ENCODE measurements at places on chromosomes 2 and 18.
A peak's percentile ranks its signal among the peaks of the same experiment; 100 is the strongest.

- no peak for DNase-seq
These were observed 55.4 kb upstream of the SMAD2 start for GRCh38 chr18:47985866-47986265.

DNA sequence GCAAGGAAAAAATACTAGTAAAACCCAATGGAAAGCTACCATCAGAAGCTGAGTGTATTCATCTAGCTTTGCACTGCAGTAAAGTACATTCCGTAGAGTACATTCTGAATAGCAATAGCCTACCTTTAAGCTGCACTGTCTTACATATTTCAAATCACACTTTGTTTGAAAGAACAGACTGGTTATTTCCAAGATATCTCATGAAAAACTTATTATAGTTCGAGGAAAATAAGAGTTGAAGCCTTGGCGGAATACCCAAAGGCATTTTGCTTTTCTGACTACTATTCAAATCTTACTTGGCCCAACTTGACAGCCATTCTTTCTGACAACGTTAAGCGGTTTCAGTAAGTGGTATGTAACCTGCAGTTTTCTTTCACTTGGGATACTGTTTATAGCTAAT, 177.6 kb downstream of the NRXN1 start:
- no peak for DNase-seq

DNA sequence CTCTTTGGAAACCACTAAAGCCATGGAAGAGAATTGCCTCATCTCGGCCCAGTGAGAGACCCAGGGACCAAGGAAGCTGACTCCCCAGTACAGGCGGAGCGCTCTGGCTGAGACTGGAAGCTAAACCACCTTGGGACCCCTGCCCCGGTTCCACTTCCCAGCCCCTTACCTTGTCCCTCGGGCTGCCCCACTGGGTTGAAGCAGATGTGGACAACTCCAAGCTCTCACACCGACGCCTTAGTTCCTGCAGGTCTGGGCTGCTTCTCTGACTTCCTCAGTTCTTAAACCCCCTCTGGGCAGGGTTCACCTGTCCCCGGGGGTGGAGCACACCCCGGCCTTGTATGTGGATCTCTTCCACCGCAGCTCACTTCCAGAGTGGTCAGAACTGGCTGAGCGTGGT, 266.2 kb downstream of the PHLPP1 start:
- DNase-seq, result no peak

DNA sequence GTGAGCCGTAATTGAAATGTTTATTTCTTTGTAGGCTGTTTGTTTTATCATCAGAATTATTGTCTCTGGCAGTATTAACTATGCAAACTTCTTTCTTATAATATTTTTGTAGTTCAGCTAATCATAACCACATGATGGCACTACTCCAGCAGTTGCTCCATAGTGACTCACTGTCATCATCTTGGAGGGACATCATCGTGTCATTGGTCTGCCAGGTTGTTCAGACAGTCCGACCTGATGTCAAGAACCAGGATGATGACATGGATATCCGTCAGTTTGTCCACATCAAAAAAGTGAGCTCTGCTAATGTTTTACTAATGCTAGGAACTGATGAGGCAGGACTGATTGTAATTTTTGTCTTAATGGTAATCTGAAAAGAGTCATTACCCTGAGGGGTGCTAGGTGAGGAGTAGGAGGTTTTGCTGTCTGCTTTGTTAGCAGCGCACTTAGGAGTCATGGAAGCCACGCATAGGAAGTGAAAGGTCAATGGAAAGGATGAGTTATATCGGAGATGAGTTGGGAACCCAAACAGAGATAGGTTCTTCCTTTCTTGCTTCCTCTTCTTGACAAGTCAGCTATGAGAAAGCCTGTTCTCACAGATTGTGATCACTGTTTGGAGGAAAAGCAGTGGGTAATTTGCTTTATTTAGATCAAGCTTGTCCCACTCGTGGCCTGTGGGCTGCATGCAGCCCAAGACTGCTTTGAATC, 49.2 kb downstream of the PIKFYVE start:
- no peak for DNase-seq

DNA sequence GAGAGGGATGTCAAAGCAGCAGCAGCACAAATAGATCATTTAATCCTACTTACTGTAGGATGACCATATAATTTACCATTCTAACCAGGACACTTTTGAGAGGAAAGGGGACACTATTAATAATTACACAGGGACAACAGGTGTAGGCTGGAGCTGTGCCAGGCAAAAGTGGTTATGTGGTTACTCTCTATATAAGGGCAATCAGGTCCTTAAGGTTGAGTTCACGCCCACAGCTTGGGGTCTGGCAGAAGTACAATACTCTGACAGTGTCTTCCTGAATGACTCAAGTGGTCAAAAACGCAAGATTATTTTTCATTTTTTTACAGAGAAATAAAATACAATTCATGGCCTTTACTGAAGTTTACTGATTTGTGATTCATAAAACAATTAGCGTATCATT, 2.8 kb downstream of the PREPL start:
- peak; percentile 78 for DNase-seq

GRCh38 chr2:174682007-174682577, 82.2 kb downstream of the CHRNA1 start:
- DNase-seq, result no peak

DNA sequence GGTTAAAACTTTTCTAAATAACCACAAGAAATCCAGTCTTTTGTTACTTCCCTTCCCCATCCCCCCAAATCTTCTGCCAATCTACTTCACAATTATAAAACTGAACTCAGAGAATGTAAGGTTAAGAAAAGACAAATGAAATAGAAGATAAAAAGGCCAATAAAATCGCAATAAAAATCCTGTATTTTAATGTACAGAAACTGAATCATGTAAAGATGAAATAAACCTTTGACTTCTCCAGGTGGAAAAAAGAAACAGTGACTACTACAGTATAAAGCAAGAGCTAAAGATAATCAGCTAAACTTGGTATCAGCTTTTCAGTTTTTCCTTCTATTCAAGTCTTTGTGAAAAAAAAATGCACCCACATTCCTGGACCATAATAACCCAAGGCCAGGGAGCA, 1.7 kb downstream of the SYT4 start:
- no peak for DNase-seq

- no peak for DNase-seq
These were observed 71.4 kb downstream of the ZEB2 start for GRCh38 chr2:144448389-144449027.

GRCh38 chr2:97714084-97714949, 941 bp downstream of the ZAP70 start:
- DNase-seq, result no peak

- no peak for DNase-seq
These were observed 5.1 kb downstream of the NOL4 start for GRCh38 chr18:34219651-34220050.

GRCh38 chr2:157334335-157334734, 8.7 kb upstream of the ERMN start:
- DNase-seq, result no peak

DNA sequence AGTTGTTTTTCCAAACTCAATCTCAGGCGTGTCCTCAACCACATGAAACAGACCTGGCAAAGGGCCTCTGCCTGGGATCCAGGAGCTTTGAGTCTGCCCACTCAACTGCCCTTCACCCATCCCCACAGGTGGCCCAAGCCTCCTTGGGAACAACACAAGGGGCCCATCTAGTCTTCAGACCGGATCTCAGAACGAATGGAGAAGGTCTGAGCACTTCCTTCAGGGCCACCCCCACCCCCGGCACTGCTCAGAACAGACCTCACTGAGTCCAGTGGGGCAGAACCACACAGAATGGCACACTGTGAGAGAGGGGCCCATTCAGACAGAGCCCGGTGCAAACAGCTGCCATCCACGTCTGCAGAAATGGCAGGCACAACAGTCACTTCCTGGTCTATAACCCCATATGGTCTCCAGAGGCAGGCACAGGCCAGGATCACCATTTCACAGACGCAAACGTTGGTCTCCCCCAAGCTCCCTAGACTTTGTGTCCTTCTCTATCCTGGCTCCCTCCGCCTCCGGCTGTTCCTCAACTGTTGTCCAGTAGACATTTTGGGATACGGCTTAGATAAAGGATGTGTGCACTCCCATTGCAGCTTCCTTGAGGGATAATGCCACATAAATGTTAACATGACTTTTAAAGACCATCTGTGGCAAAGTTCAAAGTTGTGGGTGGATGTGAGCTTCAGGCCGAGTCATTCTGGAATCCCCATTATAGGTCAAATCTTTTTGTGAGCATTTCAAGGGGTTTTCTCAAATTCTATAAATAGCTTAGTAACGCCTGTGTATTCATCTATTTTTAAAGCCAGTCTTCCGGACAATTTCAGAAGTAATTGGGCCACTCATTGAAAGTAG, 149.7 kb downstream of the SMAD7 start:
- DNase-seq, result no peak

- DNase-seq, result no peak
These were observed 181.0 kb upstream of the HNRNPA3 start for GRCh38 chr2:177031438-177032180.

- DNase-seq, result no peak
These were observed 93.8 kb upstream of the LDAH start for GRCh38 chr2:20916604-20917286.

GRCh38 chr2:13001408-13001807, 284.7 kb downstream of the TRIB2 start:
- DNase-seq, result no peak

GRCh38 chr2:133953524-133953923, 300.3 kb upstream of the MGAT5 start:
- no peak for DNase-seq

- DNase-seq, result no peak
These were observed 88.4 kb upstream of the SMAD2 start for GRCh38 chr18:48018851-48019250.

GRCh38 chr2:33334083-33334482, 142.4 kb upstream of the RASGRP3 start:
- DNase-seq, result no peak

All from mucosa of gallbladder (tissue), 1 donor.